ENCODE measurements at places on chromosomes 4 and X.

DNA sequence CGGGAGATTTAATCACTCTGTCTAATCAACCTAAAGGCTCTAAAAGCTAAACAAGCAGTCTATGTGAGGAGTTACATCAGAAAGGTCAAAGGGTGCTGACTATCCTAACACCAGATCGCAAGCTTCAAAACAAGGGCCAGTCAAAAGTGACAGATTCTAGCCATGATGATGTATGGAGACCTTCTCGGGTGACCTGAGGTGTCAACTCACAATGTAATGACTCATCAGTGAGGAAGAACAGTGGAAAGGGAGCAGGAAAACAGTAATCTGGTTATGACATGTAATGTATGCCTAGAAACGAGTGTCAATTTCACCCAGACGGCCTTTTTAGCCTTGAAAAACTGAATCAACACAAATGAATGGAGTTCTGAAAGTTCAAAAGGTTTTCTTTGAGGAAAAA is 375.3 kb downstream of the IDS start:
- DNase-seq = no peak

- DNase-seq = no peak
Observed at GRCh38 chr4:136750897-136751296, 781.4 kb downstream of the PCDH18 start.

DNA sequence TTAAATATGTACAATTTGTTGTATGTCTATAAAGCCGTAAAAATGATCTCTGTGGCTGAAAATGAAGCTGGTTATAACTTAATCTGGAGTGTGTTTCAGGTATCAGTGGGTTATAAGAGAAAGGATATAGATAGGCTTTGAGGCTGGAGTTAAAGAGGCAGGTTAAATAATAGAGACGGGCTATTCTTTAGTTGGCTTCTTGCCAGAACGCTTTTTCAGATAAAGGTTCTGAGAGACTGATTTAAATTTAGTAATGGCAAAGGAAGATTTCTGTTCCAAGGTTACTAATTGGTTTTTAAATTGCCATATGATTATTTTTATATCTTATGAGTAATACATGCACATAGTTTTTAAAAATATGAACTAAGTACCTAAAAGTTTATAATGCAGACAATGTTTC is 117.4 kb downstream of the AWAT2 start:
- DNase-seq = no peak

DNA sequence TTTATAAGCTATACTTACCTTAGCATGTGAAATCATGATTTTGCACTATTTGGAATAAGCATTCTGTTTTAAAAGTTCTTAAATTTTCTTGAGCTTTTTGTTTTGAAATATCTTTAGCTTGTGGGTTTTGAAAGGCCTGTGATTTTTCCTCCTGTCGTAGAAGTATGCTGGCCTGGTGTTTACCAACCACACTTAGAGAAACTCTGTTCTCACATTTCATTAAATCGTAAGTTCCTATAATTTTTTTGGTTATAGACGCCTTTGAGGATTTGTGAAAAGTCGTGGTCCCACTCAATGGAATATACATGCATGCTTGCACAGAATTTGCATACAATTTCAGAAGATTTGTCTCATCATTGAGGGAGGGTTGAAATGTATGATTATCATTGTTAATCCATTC is 63.6 kb downstream of the PDLIM5 start:
- DNase-seq = no peak

All from skin of body (tissue), 3 donors.